ENCODE measurements at places on chromosomes 11 and 22. TPM values are rescaled to one million over a fixed set of nuclear protein-coding genes. Genes with fewer than 3 reads are reported as not detected.

The OR2AG2 gene
- total RNA-seq = 0.11 TPM

DNA sequence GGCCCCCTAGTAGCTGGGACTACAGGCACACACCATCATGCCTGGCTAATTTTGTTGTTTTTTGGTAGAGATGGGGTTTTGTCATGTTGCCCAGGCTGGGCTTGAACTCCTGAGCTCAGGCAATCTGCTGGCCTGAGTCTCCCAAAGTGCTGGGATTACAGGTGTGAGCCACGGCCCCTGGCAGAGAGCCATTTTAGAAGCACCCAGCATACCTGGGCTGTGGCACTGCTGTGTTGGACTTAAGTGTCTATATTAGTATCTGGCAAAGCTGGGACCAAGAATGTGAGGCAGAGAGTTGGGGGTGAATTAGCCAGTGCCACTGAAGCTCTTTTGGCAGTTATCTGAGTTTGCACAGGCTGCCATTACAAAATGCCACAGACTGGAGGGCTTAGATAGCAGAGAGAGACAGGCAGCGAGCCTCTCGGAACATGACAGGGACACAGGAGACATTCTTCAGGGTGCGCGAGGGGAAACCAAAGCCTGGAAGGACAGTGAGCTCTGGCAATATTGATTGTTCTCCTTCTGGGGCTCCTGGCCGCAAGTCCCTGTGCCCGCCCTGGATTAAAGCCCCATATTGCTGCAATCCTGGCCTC is 87.7 kb upstream of the ALX4 start:
- no peak for DNase-seq

- no peak for DNase-seq
Measured at GRCh38 chr11:35600331-35600838, 17.9 kb upstream of the FJX1 start.

DNA sequence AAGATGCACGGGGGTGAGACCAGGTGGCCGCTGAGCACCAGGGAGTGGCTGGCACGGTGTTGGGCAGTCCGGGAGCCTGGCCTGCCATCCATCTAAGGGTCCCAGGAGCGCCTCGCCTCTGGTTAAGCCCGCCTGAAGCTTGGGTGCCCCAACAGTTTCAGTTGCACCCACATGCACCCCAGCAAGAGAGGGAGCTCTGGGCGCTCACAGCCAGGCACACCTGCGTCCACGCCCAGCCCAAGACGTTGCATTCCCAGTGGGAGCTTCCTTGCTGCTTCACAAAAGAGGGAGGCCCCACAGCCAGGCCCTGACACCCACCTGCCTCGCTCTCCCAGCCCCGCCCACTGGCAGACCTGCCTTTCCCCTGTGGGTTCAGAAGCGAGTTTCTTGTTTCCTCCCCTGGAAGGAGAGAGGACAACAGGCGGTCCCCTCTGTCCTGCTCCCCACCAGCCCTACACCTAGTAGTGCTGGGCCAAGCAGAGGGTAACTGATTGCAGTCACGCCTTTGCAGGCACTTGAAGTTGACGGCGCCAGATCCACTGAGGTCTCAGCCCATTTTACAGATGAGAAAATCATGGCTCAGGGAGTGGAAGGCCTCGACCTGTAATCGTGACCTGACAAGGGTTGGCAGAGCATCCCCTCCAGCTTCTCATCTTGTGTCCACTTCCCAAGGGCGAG is 35.4 kb downstream of the OSBPL5 start:
- DNase-seq = no peak

DNA sequence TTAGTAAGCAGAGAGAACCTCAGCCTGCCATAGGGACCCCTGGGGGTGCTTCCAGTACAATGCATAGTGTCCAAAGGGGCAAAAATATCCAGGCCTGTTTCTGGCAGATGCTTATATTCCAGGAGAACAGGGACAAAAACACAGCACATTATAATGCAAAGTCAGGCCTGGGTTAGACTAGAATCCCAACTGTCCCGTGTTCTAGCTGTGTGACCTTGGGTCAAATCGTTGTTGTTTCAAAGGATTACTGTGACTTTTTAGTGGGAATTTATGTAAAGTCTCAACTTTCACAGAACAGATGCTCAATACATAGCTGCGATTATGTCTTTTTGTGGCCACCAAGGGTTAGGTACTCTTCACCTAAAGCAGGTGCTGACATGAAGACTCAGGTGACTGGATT is 86.0 kb downstream of the USP35 start:
- DNase-seq = no peak

DNA sequence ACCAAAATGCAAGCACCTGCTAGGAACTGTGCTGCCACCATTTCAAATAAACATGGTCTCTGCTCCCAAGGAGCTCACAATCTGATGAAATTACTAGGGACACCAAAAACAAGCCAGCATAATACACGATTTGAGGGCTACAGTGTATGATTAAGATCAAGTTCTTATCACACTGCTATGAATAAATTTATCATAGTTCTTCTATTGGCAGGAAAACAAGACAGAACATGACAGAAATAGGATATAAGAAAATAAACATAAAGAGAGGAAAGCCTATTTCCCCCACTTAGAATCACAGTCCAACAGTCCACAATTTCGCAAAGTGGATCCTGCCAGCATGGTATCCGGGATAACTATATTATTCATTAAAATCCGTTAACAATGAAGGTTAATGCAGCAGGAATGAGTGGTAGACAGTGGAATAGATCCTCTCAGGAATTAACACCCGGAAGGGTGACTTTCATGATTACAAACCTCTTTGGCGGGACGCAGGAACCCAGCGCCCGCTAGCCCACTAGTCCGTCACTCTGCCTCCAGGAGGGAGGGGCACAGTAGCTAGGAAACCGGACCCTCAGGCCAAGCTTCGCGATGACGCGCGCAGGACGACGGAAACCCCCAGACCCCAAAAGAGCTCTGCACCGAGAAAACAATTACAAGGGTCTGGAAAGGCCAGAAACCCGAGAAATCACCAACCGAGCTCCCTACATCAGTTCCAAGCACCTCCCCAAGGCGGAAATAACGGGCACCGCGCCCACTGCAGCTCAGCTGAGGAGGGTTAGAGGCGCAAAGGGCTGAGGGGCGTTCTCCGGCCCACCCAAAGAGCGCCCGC is 607 bp downstream of the CCDC82 start:
- DNase-seq = peak; percentile 20

The NPAS4 gene
- total RNA-seq = 0.27 TPM

The TBX1 gene
- total RNA-seq = not detected

DNA sequence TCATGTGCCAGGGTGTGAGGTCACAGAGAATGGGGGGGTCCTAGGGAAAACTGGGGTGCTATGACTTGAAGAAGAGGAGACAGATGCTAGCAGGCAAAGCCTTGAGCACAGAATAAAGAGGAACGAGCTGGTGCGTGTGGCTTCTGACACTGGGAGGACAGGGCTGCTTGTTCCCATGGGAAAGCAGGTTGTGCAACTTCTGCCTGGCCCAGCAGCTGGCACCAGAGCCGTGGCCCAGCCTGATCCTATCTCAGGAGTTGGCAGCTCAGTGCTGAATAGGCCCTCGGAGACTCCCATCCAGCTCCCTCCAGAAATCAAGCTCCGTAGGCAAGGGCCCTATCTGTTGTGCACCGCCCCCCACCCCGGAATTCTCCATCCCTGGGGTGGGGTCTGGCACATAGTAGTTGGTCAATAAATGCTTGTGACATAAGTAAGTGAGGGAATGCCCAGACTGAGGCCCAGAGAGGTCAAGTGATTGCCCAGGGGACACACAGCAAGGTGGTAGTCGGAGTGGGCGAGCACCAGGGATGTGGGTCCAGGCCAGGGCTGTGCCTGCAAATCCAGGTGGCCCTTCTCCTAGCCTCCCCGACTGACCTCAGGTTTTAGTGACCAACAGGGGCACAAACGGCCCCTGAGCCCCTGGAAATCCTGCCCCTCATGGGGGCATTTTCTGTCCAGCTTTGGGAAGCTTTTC is 19.5 kb upstream of the FADD start:
- DNase-seq = no peak

DNA sequence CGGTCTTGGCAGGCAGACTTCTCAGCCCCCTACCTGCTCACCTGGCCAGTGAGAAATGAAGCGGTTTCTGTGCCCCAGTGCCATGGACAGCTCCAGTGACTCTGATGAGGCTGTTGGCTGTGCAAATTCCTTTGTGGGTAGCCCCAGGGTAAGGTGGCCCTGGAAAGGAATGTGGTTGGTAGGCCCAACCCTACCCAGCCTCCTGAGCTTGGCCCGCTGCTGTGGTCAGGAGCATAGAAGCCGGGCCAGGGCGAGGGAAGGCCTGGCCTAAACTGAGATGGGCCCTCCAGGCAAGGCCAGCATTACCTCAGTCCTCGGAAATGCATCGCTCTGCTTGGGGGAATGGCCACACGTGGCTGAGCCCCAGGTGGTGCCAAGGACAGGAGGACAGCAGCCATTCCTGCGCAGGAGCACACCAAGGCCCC is 16.9 kb downstream of the DAGLA start:
- peak; percentile 7 for DNase-seq

The MRGPRX4 gene
- total RNA-seq = not detected

DNA sequence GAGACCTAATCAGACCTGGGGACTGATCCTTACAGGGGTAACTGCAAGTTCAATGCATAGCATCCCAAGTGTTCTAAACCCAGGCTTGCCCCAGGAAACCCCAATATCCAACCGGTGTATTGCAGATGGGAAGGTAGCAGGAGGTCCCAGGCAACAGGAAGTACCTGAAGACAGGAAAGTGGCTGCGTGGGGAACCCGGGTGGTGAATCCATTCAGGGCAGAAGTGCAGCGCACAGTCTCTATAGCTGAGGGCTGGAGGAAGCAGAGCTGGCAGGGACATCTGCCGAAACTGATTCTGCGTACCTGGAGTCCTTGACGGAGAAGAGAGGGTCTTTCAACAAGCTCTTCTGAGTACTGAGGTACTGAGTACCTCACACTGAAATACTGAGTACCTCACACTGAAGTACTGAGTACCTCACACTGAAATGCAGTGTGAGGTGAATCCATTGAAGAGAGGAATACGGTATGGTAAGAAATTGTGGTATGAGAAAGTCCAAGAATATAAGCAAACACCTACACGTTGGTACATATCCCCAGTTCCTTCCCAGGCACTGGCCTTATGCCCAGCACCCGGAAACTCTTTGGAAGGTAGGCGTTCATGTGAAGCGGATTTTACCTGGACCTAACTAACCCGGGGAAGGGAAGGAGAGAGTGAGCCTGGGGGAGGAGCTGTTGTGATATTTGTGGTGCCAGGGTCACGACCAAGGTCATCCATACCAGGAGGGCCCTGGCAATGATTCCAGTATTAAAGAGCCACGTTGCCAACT is 20.1 kb downstream of the SCN4B start:
- DNase-seq = no peak

GRCh38 chr11:110513846-110514437 is 84.2 kb downstream of the FDX1 start:
- DNase-seq = no peak

- peak; percentile 26 for DNase-seq
Measured at GRCh38 chr11:44775366-44775984, 48.7 kb downstream of the TSPAN18 start.

DNA sequence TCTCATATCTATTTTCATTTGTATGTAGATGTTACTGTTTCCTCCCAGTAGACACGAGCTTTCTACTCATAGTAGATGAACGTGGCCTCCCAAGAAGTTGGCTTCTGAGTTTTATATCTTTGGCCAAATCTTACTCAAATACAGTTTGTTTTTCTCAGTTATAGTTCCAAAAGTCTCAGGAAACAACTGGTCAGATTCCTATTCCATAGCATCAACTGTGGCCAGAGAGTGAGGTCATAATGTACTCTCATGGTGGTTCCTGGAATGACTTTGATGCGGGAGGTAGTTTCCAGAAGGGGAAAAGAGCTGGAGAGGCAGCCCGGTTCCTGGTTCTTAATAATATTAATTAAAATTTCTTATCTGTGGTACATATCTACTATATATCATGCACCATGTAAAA is 77.3 kb downstream of the SLC17A6 start:
- DNase-seq = no peak

The MUC15 gene
- total RNA-seq = not detected

- DNase-seq = peak; percentile 43
Measured at GRCh38 chr11:64661146-64661545, 61.9 kb downstream of the NRXN2 start.

- DNase-seq = no peak
Measured at GRCh38 chr11:133164986-133165385, 367.3 kb downstream of the OPCML start.

DNA sequence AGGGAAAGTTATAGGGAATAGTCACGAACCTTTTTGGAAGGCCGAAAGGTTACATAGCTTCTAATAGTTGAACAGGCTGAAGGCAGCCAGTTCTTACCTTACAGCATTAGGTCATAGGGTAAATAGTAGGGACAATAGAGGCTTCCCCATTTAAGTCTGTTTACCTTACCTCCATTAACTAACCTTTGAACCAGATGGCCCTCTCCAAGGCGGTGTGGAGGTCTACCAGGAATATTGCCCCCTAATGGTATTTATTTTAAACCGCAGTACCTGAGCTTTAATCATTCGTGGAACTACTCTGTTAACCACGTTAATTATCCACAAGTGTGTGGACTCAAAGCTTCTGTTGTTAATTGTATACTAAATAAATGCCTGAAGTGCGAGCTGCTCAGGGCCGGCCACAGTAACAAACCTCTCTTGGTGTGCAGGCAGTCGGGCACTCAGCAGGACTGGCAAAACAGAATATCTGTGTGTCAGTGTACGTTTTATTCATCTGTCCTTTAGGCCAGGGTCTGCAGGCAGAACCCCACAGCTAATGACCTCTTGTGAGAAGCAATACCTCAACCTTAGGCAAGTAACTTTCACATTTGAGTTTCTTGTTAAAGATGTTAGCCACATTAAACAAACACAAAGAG is 81.7 kb downstream of the PRCP start:
- no peak for DNase-seq

DNA sequence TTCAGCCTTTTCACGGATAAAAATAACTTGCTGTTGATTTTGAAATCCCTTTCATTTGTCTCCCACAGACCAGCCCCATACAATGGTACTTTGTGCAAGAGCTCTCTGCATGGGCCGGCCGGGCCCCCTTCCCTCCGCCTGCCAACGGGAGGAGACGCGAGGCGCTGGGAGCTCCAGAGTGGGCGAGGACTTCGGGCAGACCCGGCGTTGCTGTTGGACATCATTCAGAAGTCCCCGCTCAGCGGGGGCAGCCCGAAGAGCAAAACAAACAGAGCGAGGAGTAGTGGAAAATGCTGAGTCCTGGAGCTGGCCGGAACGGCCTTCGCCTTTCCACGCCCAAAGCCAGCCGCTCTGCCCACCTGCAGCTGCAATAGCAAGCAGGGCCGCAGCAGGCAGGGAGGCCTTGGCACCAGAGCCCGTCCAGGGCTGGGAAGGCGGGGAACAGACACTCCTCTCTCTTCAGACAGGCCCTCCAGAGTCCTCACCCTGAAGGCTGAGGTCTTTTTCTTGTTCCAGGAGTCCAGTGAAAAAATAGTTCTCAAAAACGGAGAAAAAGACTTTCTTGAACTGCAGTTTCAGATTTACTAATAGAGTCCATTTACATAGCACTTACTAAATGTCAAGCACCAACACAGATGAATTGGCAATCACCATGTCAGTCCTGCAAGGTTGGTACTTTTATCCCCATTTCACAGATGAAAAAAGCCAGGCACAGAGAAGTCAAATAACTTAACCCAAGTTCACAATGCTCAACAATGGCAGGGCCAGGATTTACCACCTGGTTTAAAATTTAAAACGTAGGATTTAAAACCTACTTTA is 135.5 kb downstream of the ETS1 start:
- no peak for DNase-seq
